ENCODE measurements at places on chromosomes 4 and X.
A peak's percentile ranks its signal among the peaks of the same experiment; 100 is the strongest.

DNA sequence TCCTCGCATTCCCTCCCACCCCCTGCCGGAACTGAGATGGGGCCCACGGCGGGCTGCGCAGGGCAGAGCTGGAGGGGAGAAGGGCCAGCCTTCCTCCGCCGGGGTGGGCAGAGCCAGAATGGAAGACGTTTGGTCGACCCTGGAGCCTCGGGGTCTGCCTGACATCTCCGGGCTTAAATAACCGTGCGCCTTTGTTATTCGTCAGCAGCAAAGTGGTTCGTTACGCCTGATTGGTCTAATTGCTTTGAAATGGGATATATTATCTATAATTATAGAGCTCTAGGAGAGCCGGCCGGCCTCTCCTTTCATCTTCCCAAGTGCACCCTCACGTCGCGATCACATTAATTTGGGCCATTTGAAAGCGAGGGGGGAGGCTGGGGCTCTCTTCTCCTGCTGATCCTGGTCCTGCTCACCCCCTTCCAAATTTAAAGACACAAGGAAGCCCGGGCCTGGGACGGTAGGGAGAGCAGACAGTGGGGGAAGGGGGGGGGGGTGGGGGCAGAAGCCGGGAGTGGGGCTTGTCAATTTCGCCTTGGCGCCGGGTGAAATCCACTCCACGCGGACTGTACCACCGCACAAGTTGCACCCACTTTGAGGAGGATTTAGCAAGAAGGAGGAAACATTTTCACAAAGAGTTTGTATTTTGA lies 4.7 kb upstream of the MSX1 start:
- DNase-seq = no peak

DNA sequence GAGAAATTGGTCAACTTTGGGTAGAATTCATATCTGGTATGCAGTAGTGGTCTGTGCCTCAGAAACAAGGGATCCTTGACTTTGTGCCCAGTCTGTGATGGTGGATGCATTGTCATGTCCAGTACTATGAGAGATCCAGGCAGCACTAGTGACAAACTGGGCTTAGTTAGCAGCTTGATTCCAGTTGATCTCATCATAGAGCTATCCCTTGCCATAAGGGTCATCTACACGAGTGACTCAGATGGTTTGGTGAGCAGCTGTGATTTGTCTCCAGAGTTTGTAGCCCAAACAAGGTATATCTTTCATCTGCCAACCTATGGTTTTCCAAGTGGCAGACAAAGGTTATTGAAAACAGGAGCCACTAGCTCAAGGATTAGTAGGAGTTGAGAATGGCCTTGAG lies 298.8 kb downstream of the GBA3 start:
- DNase-seq = no peak

GRCh38 chr4:7313347-7313811 lies 121.0 kb downstream of the SORCS2 start:
- no peak for DNase-seq

DNA sequence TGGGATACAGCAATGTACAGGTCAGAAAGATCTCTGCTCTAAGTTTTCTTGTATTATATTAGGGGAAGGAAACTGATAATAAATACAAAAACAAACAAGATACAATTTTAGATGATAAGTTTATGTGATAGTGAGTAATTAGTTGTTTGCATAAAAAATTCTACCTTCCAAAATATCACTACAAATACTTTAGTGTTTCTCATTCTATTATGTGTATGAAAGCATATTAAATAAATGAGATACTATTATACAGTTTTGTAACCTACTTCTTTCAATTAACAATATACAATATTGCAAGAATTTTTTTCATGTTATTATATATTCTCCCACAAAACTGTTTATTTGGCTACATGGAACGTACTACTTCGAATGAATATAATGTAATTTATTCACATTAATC lies 4.2 kb upstream of the FGF2 start:
- DNase-seq = no peak

- DNase-seq = no peak
Observed at GRCh38 chr4:15714646-15715435, 12.0 kb downstream of the BST1 start.

GRCh38 chr4:107719207-107719921 lies 670 bp downstream of the PAPSS1 start:
- no peak for DNase-seq

- no peak for DNase-seq
Observed at GRCh38 chr4:110808351-110808878, 185.5 kb upstream of the PITX2 start.

DNA sequence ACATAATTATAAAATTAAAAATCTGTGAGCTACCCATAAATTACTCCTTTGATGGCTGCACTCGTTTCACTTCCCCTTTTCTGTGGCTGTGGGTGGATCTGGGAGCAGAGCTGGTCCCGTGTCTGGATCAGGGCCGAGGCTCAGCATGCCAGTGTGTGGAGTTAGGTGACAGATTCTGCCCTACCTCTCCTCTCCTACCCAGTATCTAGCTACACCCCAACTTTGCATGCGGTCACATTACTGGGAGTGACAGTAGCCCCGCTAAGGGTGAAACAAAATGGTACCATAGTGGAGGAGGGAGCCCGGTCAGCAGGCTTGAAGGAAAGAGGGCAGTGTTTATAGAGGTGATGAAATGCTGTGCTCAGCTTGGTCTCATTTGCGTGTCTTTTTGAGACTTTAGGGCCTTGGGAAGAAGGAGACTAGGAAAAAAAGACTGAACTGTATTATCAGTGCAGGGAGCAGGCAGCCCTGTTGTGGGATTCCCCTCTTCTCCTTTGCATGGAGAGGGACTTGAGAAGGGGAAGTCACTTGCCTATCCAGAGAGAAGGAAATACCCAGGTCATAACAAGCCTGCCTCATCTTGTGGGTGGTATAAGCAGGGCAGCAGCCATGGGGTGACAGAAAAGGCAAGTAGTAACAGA lies 48.4 kb downstream of the ARHGAP10 start:
- DNase-seq = no peak

DNA sequence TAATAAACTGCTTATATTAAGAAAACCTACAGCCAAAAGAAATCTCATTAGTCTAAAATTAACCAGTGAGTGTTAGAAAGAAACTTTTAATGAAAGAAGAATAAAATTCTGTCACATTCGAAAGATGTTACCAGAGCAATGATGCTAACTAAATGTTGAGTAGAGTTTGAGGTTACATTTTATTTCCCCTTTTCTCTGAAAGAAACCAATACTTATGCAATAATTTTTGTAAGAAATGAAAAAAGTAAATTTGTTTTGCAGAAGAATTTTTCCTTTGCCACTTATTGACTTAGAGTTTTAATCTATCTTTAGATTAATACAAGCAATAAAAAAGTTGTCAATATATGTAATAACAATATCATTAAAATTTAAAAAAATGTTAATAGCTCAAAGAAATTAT lies 574.0 kb upstream of the GALNTL6 start:
- DNase-seq = no peak

GRCh38 chr4:115720611-115721010 lies 607.2 kb upstream of the NDST4 start:
- no peak for DNase-seq

DNA sequence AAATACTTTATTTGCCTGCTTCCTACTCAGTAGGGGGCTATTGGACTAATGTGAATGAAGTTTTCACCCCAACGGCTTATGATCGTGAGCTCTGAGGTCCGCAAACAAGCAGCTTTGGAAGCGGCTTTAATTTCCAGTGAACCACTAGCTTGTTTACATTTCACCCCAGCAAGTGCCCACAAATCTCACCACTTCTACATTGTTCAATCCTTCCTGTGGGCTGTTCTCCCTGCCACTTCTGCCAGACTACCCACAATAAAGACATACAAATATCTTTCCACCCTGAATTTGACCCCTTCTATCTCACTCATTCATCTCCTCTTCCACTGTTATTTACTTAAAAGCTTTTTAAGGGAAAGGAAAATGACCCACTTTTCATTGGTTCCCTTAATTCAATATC lies 98.0 kb downstream of the CDS1 start:
- no peak for DNase-seq

DNA sequence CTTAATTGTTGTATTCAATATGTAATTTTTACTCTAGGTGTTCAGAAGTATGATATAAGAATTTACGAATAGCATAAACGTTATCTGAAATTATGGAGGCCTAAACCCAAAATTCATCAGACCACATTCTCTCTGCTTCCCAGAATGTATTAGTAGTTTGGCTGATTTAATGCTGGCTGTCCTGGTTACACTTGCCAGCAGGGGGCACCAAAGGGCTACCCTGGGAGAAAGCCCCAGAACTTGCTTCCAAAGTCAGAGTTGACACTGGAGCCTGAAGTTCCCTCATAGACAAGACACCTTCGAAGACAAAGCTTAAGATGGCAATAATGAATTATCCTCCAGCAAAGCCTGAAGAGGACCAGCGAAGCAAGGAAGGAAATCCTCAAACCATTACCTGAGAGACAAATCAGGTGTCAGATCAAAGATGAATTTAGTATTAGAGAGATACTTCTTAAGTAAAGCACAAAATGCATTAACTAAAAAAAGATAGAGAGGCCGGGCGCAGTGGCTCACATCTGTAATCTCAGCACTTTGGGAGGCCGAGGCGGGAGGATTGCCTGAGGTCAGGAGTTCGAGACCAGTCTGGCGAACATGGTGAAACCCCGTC lies 11.3 kb upstream of the ANOS1 start:
- DNase-seq = peak; percentile 72

DNA sequence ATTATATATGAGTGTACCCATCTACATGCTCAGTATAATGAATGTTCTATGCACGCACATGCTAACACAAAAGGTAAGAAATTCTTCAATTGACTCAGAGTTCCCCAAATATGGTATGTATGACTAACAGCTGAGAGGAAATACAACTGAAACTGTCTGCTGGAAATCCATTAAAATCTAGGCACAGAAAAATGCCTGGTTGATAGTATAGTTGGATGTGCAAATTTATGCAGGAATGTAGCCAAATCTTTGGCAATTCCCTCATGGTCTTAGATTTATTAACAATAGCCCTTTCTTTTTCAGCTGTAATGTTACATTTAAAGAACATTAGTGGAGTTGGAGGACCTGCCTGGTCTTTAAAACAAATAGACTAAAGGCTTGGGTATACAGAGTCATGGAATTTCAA lies 5.5 kb downstream of the CAMK2D start:
- DNase-seq = no peak

- DNase-seq = no peak
Observed at GRCh38 chr4:77044461-77045150, 31.2 kb downstream of the CCNI start.

DNA sequence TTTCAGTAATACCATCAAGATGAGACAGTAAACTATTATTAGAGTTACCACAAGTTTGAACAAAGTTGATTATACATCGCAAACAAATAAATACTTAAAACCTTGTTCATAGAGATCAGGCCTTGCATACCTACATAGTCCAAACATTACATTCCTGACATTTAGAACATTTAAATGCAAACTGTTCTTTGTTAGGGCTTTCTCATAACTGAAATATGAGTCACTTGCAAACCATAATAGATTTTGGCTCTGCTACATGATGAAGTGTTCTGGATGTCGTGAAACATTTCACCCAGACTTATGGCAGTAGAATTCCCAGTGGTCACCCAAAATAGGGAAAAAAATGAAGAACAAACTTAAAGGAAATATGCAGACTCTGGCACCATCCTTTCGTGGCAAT lies 75.0 kb downstream of the FAT4 start:
- DNase-seq = no peak

DNA sequence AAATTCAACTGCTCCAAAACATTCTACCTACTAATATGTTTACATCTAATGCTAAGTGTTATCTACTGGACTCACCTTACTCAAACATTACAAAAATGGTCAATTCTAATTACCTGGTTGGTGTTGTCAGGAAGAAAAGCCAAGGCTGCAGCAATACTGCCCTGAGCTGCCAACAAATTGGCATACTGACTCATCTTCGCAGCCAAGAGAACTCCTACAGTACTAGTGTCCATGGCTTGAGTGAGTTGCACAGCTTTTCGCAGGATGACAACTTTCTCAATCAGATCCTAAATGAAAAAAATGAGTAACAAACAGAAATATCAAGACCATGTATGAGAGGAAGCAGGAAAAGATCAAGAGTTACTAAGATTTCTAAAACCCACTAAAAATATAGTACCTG lies 39.6 kb downstream of the SEC31A start:
- DNase-seq = no peak

DNA sequence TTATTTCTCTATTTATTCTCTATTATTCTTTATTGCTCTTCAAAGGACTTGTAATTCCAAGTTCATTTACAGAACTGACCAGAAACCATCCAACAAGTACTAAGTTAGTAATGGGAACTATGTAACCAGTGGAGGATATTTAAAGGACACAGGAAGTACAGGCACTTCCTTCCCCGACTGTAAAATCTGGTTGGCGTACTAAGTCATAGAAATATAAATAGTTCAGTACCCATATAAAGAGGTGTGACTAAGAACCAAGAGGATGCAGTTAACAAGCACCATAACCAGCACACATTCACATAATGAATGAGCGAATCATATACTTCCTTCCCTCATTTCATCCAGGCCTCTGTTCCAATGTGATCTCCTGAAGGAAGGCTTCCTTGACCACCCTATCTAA lies 3.6 kb upstream of the EIF4E start:
- DNase-seq = no peak

DNA sequence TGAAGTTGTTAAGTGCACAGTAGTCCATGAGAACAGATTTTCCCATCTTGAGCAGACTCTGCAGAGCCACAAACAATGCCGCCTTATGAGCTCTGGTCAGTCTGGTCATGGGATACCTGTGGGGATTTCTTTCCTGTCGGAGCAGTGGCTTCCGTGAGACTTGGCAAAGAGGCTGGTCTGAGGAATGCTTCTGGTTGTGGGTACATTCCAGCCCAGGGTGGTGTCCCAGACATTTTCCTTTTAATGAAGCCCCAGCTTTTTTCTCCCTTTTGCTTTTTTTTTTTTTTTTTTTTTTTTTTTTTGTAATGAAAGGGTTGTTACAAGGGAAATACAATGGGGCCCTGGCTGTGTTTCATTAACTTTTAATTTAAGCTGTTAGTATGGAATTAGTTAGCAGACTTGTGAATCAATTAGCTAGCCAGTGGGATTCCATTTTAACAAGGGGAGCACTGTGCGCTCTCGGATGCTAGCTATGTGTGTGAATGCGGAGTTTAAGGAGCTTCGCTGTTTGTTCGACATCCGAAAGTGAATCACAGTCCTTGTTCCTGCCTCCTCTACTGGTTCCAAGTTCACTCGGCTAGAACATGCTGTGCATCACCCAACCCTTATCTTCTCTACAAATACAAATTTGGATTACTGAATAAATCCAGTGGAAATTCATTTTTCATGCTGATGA lies 225.1 kb downstream of the CBR4 start:
- no peak for DNase-seq

- peak; percentile 20 for DNase-seq
Observed at GRCh38 chr4:3262208-3263052, 13.5 kb downstream of the MSANTD1 start.

GRCh38 chr4:189858435-189858834 lies 82.2 kb upstream of the FRG1 start:
- no peak for DNase-seq

- no peak for DNase-seq
Observed at GRCh38 chrX:23666282-23666681, 1.0 kb upstream of the PRDX4 start.

GRCh38 chr4:108762559-108763225 lies at the start of gene ETNPPL:
ETNPPL (minus strand) TSS chr4:108763053; CDS start chr4:108762898, 155 bp downstream.
- peak; percentile 58 for DNase-seq

- DNase-seq = no peak
Observed at GRCh38 chrX:137684591-137684990, 118.7 kb downstream of the ZIC3 start.

- DNase-seq = no peak
Observed at GRCh38 chr4:178026999-178027398, 584.8 kb upstream of the AGA start.

Measured in activated T-cell treated with anti-CD3 and anti-CD28 coated beads, Interleukin-2, amount 50 U/mL, for 24 hours (primary cell).